NCI-H748 treated with DMSO at 0.1 percent for 48 hours (cell line): ENCODE measurements at places on chromosomes 6 and 20.
A peak's percentile ranks its signal among the peaks of the same experiment; 100 is the strongest.

DNA sequence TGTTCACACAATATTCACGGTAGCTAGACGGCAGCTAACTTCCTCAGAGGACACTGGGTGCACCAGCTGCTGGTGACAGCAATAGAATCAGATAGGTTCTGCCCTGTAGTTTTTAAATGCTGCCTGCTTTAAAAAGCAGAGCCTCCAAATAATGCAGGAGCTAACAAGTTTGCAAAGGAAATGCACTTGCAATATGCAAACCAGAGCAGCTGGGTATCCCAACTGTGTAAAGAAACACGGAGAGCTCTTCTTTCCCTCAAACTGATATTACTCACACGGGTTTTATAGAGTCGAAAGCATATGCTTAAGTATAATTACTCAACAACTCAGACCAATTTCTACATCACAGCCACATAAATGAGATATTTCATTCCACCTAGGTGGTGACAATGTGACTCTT is 432.7 kb downstream of the TFAP2A start:
- no peak for DNase-seq

DNA sequence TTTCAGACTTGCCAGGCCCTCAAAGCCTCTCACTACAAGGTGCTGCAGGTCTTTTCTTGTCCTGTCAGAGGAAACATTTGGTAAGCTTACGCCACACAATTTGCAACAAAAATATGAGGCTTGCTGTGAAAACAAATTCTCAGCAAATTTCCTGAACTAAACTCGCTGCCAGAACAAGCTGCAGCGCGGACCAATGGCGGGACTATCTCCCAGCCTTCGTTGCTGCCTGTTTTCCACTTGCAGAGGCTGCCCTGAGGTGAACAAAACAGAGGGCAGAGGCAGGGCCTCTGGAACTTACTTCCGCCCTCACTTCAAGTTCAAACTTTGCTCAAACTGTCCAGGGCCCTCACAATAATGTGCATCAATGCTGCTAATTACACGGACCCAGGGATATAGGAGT is 12.4 kb downstream of the UQCC2 start:
- no peak for DNase-seq

- DNase-seq = no peak
These were observed 164.8 kb downstream of the SYNE1 start for GRCh38 chr6:152472325-152472724.

DNA sequence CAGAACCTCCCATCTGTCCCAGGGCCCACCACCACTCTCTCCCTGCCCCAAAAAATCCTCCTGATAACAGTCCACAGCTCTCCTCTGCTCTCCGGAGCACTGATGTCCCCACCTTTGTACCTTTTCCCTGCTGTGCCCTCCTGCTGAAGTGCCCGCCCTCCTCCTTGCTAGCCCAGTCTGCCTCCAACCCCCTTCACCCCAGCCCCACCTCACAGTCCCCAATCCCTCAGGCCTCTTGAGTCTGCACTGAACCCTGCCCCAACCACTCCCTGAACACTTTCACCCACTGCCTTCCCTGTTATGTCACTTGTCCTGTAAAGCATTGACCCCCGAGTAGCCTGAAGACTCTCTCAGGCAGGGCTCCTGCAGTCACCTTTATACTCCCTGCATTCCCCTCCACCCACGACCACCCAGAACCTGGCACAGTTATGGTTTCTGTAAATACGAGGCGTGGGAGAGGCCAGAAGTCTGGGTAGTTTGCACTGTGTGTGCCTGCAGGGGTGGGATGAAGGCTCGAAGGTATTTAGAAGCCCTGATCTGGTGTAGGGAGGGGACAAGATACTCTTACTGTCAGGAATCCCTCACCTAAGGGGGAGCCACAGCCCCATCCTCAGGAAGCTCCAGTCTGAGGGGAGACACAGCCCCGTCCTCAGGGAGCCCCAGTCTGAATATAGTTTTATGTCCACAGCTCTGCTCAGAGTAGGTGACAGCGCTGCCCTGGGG is 5.4 kb downstream of the GLP1R start:
- no peak for DNase-seq

GRCh38 chr20:14617123-14617522 is 279.7 kb upstream of the FLRT3 start:
- no peak for DNase-seq

DNA sequence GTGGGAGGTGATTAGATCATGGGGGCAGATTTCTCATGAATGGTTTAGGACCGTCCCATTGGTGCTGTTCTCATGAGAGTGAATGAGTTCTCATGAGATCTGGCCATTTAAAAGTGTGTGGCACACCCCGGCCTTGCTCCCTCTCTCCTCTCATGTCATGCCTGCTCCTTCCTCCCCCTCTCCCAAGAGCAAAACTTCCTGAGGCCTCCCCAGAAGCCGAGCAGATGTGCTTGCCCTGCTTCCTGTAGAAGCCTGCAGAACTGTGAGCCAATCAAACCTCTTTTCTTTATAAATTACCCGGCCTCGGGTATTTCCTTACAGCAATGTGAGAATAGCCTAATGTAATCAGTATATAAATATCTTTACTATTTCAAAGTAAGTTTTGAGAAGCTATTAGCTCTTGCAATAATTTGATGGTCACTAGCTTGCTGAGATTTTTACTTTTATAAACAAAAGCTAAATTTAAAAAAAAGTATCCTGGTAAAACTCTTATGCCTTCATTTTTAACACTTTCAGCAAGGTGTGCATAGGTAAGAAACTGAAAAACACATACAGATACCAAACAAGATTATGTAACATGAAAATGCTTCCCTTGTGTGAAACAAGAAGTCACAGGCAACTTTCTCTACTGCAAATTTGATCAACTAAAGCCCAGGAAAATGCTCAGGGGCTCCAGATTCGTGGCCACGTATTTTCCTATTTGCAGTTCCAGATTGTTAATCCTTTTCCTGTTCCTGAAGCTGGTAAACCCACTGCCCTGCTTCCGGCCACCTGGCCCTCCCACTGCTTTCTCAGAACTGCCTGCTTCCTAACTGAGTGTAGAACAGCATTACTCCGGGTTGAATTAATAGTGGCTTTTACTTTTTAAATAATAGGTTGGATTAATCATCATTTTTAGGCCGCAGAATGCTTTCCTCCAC is 395.1 kb upstream of the CNR1 start:
- DNase-seq = no peak

DNA sequence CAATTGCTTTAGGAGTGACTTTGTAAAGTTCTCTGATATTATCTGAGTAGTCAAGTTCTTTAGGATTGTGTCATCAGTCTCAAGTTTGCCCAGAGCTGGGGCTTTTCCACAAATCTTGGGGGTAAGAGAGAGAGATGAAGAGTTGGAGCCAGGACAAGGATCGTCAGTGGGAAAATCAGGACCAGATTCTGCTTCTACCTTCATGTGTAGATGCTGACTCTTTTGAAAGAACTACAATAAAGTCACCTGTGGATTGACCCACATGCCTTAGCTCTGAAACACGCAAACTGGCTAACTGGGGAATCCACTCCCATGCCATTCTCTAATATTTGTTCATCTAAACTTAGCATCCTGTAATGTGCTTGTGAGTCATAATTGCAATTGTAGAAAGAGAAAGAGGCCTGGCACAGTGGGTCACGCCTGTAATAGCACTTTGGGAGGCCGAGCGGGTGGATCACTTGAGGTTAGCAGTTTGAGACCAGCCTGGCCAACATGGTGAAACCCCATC is 15.6 kb upstream of the BICRAL start:
- DNase-seq = no peak

GRCh38 chr6:36455486-36456027 is 12.8 kb downstream of the KCTD20 start:
- DNase-seq = no peak

GRCh38 chr6:167528239-167528638 is 203.4 kb downstream of the TTLL2 start:
- no peak for DNase-seq

- DNase-seq = no peak
These were observed 6.4 kb downstream of the BLOC1S5 start for GRCh38 chr6:8057793-8058192.

DNA sequence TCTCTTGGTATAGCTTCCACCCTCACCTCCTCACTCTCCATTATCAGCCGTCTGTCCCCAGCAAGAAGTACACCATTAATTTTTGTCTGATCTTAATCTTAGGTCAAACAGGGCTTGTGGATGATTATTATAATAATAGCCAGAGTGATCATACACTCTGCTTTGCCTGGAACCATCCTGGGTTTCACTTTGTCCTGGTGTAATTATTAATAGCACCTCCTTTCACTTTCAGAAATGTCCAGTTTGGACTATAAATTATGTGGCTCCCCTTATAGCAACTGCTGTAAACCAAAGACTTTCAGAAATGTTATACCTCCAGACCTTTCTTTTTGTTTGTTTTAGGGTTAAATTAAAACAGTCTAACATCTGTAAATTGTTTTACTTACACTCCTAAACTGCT is 951 bp upstream of the TRIM31 start:
- DNase-seq = no peak

GRCh38 chr20:61661025-61661424 is 404.7 kb downstream of the TAF4 start:
- DNase-seq = no peak

DNA sequence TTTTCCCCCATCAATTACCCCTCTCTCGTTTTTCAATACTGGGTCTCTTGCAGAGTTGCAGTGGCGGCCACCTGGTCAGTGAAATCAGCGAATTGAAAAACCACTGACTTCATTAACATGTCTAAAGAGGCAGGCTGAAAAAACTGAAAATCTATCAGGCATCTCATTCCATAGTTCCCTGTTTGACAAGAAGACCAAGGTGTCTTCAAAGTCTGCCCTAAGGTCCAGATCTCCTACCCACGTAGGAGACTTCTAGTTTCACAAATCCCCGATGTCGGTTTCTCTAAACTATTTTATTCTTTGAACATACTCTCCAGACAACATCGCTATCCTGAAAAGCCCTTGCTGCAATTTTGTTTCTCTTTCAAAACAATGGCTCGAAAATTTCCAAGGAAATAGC is 796 bp upstream of the TUBB start:
- DNase-seq = no peak

DNA sequence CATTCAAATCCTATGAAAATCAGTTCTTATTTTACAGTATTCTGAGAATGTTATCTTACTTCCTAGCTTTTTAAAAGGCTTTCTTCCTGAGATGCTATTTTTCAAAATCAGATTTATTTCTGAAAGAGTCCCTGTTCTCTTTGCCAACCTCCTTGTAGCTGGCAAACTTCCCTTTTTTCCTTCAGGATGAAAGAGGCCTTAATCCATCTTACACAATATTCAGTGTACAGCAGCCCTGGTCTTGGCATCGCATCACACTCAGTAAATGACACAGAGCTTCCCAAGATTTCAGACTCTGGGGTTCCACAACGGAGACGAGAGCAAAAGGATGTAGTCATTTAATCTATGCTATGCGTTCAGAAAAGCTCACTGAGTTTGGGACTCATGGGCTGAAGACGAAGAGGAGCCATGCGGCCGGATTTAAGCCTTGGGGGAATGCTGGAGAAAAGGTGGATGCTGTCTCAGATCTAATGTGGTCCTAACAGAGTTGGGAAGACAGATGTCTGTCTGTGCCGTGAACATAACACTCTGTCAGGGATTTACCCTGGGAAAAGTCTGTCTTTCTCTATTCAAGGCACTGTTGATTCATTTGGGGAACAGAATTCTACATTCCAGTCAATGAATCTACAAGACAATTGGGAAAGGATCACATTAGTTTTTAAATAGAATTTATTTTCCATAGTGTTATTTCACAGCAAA is 616.4 kb upstream of the AGPAT4 start:
- DNase-seq = no peak

- DNase-seq = no peak
These were observed 347.8 kb upstream of the FLRT3 start for GRCh38 chr20:14685183-14685582.

- DNase-seq = no peak
These were observed 90.7 kb upstream of the F13A1 start for GRCh38 chr6:6411115-6411514.

GRCh38 chr20:59013031-59013951 is 5.9 kb upstream of the TUBB1 start:
- DNase-seq = no peak

GRCh38 chr20:1266167-1266973 is at the start of gene SNPH:
Gene SNPH (plus strand): TSS chr20:1266294. CDS start chr20:1296240, 29,946 bp downstream.
- peak; percentile 68 for DNase-seq
